ENCODE measurements at places on chromosomes 3 and 15.

DNA sequence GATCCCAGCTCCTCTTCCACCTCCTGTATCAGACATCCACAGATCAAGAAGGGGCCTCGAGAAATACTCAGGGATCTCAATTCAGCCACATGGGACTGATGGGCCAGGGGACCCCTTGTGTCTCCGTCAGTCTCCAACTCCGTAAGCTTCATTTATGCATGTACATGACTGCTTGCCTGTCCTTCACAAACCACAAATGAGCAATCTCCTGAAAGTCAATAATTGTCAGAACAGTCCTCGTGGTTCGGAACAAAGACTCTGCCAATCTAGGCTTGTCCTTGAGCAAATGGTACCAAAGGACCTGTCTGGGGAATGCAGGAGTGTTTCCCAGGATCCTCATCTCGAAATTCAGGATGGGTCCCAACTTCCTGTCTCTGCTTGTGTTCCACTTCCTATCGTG, 20.8 kb downstream of the SLC12A8 start:
- no peak for DNase-seq

GRCh38 chr3:188001093-188001492, 152.9 kb upstream of the LPP start:
- DNase-seq = no peak

DNA sequence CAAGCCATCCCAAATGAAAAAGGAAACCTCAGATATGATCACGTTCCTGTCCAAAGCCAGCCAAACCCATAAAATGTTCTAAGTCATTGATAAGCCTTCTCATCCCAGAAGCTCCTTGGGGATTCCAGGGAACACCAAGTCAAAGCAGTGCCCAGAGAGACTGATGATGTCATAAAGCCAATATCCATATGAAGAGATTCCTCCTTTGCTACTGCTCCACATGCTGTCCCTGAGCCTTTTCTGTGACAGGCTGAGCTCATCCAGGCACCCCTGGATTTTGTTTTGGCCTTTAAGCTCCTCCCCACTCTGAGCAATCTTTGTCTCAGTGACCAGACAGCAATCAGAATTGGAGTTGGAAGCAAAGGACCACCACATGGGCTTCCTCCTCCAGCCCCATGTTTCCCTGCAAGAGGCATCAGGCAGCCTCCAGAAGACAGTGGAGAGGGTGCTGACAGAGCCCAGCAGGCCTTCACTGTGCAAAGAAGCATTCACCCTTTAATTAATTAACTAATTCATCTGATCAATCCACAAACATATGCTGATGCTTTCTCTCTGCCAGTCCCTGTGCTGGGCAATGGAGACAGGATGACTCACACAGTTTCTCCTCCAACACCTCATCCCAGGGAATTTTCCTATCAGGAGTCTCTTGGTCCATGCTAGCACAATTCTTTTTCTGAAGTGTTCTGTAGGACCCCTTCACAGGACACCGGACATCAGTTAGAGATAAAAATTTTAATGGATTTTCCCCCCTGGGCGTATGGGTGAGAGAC, 25.0 kb downstream of the MEX3B start:
- DNase-seq = peak; percentile 5

DNA sequence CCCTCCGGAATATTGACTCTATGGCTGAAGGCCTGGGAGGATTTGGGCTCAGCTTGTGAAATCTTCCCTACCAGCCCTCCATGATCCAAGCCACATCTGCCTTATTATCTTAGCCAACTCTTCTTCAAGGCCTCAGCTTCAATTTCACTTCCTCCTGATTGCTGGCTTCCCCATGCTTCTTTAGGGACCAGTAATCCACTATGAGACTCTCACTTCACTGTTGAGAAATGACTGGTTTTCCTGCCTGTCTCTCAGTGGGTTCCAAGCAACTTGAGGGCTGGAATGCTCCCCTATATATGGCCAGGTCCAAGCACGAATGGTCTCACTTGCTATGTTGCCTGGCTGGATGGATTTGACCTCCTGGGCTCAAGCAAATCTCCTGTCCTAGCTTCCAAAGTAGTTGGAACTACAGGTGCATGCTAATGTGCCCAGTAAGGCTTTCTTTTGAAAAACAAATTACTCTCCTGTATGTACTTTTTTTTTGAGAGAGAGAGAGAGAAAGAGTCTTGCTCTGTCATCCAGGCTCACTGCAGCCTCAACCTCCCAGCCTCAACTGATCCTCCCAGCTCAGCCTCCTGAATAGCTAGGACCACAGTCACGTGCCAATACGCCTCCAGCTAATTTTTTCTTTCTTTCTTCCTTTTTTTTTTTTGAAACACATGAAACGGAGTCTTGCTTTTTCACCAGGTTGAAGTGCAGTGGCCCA, 7.9 kb upstream of the PIK3CB start:
- peak; percentile 65 for DNase-seq

DNA sequence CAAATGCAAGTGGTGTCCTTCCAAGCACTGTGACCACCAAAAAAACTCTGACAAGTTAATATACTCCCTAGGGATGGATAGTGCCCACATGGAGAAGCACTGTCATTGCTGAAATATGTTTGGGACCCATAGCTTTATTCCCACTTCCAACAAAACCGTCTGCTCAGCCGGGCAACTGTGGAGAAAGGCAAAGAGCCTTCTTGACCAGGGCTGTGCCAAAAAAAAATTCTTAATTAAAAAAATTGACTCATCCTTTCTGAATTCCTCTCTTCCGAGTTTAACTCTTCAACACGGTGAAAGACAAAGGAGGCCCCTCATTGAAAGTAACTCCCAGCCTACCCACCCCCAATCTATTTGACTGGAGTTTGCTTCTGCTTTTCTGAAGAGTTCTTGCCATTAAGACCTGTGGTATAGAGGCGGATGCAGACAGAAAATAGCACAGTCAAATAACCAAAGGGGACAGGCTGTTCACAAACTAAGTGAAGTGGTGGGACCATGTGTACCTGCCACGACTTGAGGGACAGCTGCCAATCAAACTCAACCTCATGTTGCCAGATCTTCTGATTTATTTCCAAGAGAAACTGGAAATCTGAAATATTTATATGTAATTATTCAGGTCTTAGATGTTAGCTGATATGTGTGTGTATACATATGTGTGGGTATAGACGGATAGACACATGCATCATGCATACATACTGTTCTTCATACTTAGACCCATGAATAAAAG, 135.4 kb upstream of the PFN2 start:
- no peak for DNase-seq

DNA sequence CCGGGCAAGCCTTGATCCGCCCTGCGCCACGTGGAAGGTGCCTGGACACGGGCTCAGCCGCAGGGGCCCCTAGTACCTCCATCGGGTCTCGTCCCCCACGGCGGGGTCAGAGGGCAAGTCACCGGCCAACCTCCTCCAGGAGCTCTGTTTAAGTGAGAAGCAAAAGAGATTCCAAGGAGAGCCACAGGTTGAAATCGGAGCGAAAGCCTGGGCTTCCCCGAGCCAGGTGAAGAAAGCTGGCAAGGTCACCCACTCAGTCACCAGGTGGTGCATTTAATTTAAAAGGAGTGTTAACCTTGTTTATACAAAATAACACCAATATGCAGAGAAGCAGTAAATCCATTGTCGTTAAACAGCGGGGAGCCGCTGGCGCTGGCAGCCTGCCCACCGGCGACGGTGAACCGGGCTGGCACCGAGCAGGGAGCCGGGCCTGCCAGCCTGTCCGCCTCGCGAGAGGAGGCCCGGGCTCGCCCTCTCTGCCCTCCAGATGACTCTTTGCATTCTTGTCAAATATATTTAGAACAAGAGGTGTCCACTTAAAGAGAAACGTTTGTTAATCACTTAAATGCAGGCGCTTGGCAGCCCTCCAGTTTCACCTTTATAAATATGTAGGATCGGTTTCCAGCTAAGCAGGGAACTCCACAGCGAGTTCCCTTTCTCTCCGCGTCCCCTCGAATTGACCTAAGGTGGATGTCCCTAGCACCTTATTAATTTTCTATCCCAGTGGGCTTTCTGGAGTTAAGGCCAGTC, 277.3 kb upstream of the NR2F2 start:
- DNase-seq = peak; percentile 19

DNA sequence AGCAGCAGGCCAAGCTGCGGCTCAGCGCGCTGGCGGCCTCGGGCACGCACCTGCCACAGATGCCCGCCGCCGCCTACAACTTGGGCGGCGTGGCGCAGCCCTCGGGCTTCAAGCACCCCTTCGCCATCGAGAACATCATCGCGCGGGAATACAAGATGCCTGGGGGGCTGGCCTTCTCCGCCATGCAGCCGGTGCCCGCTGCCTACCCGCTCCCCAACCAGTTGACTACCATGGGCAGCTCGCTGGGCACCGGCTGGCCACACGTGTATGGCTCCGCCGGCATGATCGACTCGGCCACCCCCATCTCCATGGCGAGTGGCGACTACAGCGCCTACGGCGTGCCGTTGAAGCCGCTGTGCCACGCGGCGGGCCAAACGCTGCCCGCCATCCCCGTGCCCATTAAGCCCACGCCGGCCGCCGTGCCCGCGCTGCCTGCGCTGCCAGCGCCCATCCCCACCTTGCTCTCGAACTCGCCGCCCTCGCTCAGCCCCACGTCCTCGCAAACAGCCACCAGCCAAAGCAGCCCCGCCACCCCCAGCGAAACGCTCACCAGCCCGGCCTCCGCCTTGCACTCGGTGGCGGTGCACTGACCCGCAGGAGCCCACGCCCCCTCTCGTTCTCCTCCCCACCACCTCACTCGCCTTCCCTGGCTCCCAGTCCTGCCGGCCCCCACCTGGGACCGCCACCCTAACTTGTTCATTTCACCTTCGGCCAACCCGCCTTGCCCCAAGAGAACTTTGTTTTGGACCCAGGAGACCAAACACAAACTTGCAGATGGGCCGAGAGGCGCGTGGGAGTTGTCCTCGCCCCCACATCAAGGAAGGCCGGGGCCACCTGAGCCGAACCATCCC, 1.5 kb downstream of the FOXB1 start:
- no peak for DNase-seq
